ENCODE measurements at places on chromosomes 4 and X.

GRCh38 chr4:181890911-181891310 is 352.3 kb upstream of the TENM3 start:
- DNase-seq: no peak

- DNase-seq: no peak
These were observed 128.1 kb downstream of the MFAP3L start for GRCh38 chr4:169898095-169898494.

DNA sequence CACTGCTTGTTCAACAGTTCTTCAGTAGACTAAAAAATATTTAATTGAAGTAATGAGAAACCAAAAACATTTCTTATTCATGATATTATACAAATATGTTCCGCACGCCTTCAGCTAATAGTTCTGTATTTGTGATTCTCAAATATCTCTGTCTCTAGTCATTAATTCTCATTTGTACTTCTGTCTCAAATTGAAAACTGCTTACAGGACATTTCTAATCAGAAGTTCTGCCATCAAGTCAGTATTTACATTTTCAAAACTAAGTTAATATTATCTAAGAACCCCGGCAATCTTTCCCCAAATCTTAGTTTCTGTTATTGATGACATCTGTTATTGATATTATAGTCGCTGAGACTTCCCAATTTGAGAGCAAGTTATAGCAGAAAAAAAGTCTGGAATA is 78.6 kb upstream of the PGRMC2 start:
- no peak for DNase-seq

- no peak for DNase-seq
These were observed 501.6 kb downstream of the PPARGC1A start for GRCh38 chr4:23388255-23388654.
